ENCODE measurements at places on chromosomes 3 and 15. TPM values are rescaled to one million over a fixed set of nuclear protein-coding genes. Genes with fewer than 3 reads are reported as not detected.

TMED3 gene
- 86.1 TPM for total RNA-seq

CHRM5 gene
- total RNA-seq: 0.36 TPM

ROBO2 gene
- not detected for total RNA-seq

NPAP1 gene
- 0.03 TPM for total RNA-seq

CNTN4 gene
- total RNA-seq: 0.42 TPM

PLAAT1 gene
- 9.4 TPM for total RNA-seq

DUOX1 gene
- 0.17 TPM for total RNA-seq

IL17RD gene
- 0.46 TPM for total RNA-seq

DNAJA4 gene
- total RNA-seq: 1.6 TPM

MINAR1 gene
- 1.3 TPM for total RNA-seq

HMG20A gene
- 14.6 TPM for total RNA-seq

LRRC31 gene
- not detected for total RNA-seq

CCDC80 gene
- total RNA-seq: 60.9 TPM

ZNF860 gene
- total RNA-seq: 0.34 TPM
